ENCODE measurements at places on chromosomes 6 and 20.

- no peak for DNase-seq
Observed at GRCh38 chr6:72365773-72366172, 256.1 kb upstream of the KCNQ5 start.

- peak; percentile 71 for DNase-seq
Observed at GRCh38 chr6:6820641-6821238, 232.2 kb downstream of the LY86 start.

DNA sequence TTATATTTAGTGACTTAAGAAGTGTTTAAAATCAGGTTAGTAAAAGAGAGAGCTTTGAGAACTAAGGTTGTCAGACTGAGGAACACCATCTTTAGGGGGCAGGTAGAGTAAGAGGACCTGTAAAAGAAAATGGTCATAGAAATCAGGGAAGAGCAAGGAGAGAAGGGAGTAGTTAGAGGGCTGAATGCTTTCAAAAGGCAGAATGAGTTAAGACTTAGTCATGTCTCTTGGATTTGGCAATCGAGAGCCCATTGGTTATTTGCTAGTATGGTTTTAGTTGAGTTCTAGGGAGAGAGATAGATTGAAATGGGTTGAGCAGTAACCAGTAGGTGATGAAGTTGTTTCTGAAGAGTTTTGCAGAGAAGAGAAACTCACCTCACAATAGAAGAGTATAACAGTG is 51.1 kb downstream of the RALGAPB start:
- no peak for DNase-seq

- DNase-seq, result no peak
Observed at GRCh38 chr6:156862711-156863110, 85.5 kb downstream of the ARID1B start.

DNA sequence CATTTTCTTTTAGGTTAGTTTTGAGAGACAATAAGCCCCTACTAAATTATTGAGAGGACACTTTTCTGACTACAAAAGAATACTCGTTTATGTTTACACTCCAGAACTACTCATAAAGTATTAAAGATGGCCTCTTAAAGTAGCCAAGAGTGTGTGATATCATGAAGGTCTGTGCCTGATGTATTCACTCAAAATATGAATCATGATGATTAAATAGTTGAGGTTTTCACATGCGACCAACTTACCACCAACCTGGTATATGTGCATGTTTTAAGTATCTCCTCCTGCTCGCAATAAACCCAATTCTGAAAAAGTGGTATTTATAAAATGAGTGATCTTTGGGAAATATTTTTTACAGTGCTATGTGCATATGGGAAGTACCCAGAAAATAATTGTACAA is 43.9 kb downstream of the IL20RA start:
- no peak for DNase-seq

DNA sequence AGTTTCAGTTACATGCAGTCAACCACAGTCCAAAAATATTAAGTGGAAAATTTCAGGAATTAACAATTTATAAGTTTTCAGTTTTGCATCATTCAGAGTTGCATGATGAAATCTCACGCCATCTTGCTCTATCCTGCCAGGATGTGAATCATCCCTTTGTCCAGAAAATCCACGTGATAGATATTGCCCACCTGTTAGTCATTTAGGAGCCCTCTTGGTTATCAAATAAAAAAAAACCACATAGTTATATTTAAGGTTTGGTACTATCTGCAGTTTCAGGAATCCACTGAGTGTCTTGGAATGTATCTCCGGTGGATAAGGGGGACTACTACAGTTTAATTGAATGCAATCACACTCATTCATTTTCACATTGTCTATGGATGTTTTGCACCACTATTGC is 1249.0 kb upstream of the CITED2 start:
- no peak for DNase-seq

DNA sequence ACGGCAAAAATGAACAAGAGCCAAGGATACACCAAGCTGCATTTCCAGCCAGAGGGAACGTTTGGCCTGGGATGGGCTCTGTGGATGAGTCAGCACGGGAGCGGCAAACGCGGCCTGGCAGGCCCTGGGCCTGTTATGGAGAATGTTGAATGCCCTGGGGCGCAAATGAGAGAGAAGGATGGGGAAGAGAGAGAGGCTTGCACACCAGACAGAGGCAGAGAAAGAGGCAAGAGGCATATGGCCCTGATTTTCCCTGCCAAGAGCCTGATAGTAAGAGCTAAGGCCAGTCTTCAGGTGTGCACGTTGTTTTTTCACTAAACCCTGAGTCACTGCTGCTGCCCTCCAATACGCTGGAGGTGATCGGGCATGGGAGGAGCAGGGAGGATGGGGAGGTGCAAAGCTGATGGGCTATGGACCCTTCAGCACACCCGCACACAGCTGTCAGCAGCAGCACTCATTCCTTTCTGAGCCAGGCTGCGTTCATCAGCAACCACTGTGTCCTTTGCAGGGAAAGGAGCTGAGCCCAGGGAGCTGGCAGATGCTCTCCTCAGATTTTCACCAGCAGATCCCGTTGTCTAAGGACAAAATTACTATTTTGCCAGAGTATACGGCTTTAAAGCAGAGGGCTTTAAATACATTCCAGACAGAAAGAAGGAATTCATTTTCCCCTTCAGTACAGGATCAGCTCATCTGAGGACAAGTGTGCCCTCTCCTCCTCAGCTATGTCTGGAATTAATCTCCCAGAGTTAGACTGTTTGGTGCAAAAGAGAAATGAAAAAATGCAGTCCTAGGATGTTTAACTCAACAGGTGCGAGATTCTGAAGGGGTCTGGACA is 61.7 kb upstream of the SLC22A23 start:
- DNase-seq, result peak; percentile 86

- DNase-seq, result no peak
Observed at GRCh38 chr6:45870531-45870930, 145.1 kb downstream of the CLIC5 start.

DNA sequence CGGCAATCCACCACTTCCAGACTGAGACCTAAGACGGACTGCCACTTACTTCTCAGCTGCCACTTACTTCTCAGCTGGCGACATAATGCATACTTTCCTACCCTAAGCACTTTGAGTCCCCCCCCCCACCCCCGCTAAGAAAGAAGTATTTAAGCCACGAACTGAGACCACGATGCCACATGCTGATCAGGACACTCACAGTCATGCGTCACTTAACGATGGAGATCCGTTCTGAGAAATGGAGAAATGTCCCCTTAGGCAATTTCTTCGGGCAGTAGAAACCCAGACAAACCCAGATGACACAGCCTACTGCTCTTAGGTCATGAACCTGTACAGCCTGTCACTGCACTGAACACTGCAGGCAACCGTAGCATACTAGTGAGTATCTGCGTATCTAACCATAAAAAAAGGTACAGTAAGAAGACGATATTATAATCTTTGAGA is 690 bp downstream of the IFNGR1 start:
- peak; percentile 73 for DNase-seq

- DNase-seq, result no peak
Observed at GRCh38 chr20:57530327-57530981, 5.5 kb upstream of the CTCFL start.

DNA sequence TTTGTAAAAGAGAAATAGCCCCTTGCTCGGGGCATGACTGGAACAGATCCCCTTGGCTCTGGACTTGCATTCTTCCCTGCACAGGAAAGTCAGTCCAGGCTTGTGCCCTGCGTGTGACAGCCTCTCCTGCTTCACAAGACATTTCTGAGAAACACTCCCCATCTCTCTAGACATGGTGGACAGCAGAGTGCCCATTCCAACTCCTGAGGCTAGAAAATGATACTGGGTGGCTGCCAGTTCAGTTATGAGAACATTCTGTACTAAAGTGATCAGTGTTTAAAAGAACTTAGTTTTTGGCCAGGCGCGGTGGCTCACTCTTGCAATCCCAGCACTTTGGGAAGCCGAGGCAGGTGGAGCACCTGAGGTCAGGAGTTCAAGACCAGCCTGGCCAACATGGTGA is 41.3 kb downstream of the TGM3 start:
- DNase-seq, result peak; percentile 68

DNA sequence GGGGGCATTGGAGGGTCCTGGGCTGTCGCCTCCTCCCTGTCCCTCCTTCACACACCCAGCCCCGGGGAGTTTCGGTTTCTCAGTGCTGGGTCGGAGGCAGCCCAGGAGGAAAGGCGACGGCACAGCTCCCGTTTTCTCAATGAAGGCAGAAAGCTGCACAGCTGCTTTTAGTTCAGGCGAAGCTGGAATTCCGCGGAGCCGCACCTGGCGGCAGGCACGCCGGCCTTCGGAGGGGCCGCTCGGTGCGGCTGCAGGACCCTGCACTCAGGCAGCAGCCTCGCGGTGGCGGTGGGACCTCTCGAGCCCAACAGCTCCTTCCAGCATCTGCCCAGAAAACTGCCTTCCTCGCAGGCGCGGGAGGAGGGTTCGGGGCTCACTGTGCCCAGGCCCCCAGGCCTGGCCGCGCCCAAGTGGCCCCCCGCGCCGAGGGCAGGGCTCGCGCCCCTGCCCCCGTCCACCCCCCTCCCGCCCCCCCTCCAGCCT is 4.6 kb downstream of the FOXQ1 start:
- DNase-seq, result no peak

DNA sequence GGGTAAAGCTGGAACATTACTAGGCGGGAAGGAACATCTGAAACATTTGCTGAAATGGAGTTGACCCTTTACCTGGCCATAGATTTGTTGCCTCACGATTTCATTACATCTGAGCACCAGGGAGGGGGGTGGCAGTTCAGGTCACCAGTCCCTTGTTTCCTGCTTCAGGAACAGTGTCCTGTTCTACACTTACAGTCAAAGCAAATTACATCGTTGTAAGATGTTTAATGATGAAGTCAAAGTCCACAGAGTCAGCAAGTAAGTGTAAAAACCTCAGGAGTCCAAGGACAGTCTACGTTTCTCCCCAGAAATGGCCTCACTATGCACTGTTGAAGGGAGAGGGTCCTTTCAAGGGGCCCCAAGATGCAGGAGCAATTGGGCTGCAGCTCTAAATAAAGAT is 8.9 kb upstream of the MICB start:
- DNase-seq, result no peak

DNA sequence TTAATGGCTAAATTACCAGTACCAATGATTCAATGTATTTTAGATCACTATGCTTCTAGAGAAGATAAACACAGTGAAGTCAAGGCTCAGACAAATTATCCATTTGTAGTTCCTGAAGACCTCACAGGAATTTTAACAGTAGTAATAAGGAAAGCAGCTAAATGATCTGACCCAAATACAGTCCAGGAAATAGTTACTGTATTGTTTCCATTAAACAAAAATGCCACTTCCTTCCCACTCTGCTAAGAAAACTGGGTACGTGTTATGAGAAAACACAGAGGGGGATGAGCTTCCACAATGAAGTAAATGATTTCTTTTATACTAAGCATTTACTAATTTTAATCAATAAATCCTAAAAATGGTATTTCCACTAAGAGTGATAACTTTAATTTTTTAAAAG is 127.9 kb downstream of the CDK19 start:
- no peak for DNase-seq

- peak; percentile 33 for DNase-seq
Observed at GRCh38 chr6:3282476-3283236, 23.9 kb downstream of the PSMG4 start.

DNA sequence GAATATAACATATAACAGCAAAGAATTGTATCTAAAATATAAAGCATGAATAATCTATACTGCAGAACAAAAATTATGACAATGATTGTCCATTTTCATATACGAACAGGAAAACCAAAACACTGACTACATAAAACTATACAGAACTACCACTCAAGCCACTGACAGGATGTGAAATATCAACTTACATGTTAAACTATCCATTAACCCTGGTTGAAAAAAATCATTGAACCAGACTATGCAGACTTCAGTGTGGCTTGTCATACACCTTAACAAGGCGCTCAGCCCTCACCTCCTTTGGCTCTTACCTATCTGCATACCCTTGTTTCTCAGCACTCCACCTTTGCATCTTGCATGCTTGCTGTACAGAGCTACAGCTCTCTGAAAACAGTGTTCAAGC is 34.9 kb downstream of the ASCC3 start:
- no peak for DNase-seq

DNA sequence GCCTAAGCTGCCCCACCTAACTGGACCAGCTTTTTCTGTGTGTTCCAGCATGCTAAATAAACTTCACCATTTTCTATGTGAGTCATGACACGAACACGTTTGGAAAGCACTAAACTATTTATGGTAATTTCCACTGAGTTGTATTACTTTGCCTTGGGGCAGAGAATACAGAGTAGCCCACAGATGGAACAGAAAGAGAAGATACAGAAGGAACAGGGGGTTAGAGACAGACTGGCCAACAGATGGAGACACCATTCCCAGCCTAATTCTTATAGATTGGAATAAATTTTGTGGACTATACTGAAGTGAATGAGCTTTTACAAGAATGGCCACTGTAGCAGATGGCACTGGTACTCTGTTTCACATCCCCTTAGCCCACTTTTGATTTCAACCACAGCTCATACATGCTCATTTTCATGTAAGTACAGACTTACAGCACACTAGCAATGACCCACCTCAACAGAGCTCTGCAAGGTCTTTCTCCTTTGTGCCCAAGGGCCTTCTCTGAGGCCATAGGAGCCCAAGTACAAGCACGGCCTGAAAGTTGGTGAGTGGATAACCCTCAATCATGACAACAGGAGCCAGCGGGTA is 13.1 kb upstream of the NT5DC1 start:
- DNase-seq, result no peak

DNA sequence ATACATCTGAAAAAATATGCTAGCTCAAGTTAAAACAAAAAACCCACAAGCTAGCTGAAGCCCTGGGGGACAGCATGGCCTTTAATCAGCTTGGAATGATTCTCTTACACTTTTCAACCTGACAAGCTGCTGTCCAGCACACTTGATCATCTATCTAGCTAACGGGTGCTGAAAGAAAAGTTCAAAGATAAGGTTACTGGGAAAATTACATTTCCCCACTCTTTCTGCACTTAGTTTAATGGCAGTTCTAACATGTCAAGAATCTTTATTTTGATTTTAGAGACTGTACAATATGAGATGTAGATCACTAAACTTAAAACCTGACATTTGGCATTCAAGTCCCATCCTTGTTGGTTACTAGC is 53.4 kb downstream of the STK4 start:
- no peak for DNase-seq

DNA sequence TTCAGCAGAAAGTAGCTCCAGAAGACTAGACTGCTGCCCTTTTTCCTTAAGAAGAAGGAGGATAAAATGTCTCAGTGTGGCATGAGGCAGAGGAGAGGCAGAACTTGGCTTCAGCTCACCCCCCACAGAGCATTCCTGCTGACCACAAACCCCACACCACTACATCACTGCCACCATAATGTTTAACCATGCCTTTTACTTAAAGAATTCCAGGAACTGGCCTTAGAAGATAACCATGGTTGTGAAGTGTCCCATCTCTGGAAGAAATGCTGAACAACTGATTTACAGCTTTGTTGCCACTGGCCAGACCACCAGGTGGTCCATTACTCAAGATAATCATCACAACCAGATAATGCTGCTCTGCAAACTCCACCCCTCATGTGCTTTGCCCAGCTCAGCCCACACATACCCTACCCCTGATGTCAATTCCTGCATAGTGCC is 154.1 kb downstream of the CD24 start:
- DNase-seq, result no peak

GRCh38 chr6:125923366-125923877 is 33.1 kb upstream of the HINT3 start:
- no peak for DNase-seq
